ENCODE measurements at places on chromosomes 1 and 21. TPM values are rescaled to one million over a fixed set of nuclear protein-coding genes. Genes with fewer than 3 reads are reported as not detected.

The CHI3L2 gene
- total RNA-seq, result 10.6 TPM

The PIK3R3 gene
- total RNA-seq, result 0.89 TPM

The KCNJ9 gene
- not detected for total RNA-seq

The ERRFI1 gene
- 2.6 TPM for total RNA-seq

The CFHR3 gene
- not detected for total RNA-seq

The SSX2IP gene
- 8.5 TPM for total RNA-seq

The FCRL6 gene
- total RNA-seq, result not detected

The SLC35F3 gene
- 0.24 TPM for total RNA-seq

The ANKRD65 gene
- not detected for total RNA-seq

The FCRLB gene
- 0.43 TPM for total RNA-seq

The METTL18 gene
- total RNA-seq, result 11.7 TPM

The B3GALT5 gene
- total RNA-seq, result not detected

The ADGRB2 gene
- total RNA-seq, result 2.3 TPM

The PGLYRP4 gene
- 0.29 TPM for total RNA-seq
